GOT3 (cell line): ENCODE measurements at places on chromosomes 2 and 18.

DNA sequence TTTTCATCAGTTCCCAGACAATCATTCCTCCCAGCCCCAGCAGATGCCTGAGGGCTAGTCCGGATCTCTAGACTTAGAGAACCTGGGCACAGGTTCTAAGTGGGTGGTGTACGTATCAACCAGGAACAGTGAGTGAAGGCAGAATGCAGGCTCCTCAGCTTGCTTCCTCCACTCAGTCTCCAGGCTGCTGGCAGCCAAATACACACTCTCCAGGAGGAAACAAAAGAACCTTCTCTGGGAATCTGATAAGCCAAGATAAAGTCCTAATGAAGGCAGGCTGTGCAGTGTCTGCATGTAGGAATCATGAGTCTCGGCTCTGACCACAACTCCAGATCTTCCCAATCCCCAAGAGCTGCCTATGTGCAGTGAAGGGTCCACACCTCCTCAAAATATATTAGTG lies 245.7 kb downstream of the SP3 start:
- DNase-seq, result no peak

- no peak for DNase-seq
These were observed 19.0 kb downstream of the RHOB start for GRCh38 chr2:20465716-20466394.

DNA sequence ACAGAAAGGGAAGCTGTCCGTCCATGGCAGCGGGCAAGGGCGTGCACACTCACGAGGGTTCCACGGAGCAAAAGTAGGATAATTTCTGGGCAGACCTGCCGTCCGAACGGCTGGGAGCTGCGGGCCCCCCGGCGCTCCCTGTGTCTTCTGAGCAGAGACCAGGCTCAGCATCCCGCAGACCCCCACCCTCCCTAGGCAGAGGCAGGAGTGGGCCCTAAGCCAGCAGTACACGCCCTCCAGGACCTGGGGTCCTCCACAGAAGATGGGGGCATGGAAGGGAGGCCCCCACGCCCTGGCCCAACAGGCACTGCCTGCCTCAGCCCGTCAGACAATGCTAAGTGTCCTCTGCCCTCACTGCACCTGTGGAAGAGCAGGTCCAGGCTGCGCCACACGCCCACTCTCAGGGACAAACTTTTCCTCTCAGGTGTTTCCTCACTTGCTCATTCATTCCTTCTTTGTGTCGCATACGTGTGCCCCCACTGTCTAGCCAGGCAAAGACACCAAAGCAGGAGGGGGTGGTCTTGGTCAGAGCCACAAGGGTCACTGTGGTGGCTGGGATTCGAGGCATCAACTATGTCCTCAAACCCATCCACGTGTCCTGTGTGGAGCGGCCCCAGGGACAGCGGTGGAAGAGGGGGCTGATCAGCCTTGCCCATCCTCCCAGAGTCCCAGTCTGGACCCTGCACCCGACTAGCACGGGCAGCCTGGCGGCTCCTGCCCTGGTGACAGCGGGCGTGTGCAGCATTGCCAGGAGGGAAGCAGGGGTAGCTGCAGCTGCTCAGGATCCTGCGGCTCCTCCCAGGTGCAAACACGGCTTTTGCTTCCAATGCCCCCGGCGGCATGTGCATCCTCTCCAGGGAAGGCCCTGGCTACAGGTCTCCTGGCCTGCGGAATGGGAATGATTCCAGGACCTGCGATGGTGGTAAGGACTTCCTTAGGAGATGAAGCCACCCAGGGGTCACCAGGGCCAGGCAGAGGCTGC lies 2.4 kb upstream of the GPC1 start:
- no peak for DNase-seq

DNA sequence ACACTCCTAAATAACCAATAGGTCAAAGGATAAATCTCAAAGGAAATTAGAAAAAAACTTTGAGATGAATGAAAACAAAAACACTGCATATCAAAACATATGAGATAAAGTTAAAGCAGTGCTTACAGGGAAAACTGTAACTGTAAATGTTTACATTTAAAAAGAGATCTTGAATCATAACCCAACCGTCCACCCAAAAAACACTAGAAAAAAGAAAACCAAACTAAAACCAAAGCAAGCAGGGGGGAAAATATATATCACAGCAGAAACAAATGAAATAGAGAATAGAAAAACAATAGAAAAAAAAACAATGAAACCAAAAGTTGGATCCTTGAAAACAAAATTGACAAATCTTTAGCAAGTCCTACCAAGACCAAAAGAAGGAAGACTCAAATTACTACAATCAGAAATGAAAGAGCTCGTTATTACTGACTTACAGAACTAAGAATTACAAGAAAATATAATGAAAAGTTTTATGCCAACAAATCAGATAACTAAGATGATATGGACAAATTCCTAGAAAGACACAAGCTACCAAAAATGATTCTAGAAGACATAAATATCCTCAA lies 65.6 kb downstream of the TLK1 start:
- no peak for DNase-seq

DNA sequence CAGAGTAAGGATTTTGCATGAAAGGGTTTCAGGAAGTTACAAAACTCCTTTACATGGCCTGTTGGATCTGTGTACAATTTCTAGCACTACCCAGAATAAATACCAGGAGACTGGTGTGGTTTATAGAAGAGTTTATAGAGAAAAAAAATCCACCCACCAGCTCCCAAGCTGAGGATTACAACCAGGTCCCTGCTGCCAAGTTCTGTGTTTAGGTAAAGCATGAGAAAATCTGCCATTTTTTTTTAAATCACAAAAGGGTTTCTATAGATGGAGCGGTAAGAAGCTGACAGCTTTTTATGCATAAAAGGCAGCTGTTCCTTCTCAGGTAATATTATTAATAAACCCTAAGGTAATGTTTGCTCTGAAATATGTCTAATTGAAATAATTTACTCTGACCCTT lies 545.4 kb upstream of the ZEB2 start:
- no peak for DNase-seq

GRCh38 chr2:36578343-36579296 lies 19.3 kb downstream of the FEZ2 start:
- DNase-seq, result no peak

DNA sequence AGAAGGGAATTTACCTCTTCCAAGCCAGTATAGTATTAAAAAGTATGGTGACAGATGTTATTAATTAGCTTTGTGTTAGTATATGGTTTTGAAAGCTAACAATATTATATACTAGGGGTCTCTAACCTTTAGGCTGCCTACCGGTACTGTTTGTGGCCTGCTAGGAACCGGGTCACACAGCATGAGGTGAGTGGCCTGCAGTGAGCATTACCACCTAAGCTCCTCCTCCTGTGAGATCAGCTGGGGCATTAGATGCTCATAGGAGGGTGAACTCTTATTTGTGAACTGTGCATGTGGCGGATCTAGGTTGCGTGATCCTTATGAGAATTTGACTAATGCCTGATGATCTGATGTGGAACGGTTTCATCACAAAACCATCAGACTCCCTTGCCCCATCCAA lies 583.4 kb upstream of the CDH2 start:
- DNase-seq, result no peak

DNA sequence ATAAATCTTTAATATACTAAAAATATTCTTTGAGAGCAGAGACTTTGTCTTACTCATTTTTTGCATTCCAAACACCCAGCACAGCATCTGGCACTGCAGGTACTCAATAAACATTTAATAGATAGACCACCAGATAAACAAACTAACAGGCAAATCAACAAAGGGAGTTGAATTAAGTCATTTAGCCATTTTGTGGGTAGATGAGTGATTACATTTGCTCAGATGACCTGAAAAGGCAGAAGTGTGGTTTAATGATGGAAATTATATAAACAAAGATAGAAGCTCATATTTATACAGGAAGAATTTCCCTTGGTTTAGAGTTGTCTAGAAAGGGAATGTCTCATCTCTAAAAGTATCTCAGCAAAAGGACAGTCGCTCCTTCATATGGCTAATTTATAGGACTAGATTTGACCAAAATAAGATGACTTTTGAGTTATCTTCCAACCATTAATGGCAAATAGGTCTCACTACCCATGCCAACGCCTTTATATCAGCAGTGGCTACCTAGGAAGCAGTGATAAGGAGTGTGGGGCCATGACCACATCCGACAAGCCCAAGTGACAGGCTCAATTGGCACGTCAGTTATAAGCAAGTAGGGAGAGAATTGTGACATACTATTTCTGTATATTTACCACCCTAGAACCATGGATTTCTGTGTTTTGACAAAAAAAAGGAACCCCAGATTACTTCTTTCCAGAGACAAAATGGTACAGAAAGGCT lies 173.5 kb downstream of the ATAD2B start:
- DNase-seq, result no peak

DNA sequence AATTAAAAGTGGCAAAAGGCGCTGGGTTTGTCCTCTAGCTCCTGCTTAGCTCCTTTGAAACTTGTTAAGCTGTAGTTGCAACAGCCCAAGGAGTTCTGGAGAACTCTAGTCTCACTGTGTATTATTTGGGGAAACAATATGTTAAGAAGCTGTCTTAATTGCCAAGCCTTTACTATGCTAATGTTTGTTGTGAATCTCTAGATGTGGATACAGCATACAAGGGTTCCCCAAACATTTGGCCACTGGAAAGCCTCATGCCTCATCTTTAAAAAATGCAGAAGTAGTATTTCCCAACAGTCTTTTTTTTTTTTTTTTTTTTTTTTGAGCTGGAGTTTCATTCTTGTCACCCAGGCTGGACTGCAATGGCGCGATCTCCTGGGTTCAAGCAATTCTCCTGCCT lies 236.7 kb downstream of the PRKCE start:
- no peak for DNase-seq

DNA sequence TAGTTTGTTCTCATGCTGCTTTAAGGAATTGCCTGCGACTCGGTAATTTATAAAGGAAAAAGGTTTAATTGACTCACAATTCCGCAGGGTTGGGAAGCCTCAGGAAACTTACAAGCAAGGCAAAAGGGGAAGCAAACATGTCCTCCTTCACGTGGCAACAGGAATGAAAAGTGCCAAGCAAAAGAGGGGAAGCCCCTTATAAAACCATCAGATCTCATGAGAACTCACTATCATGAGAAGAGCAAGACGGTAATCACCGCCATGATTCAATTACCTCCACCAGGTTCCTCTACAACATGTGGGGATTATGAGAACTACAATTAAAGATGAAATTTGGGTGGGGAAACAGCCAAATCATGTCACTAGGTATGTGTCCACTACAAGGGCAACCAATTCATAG lies 53.9 kb downstream of the MAP4K3 start:
- no peak for DNase-seq

- DNase-seq, result no peak
These were observed 890.2 kb upstream of the VRK2 start for GRCh38 chr2:57156231-57156924.

DNA sequence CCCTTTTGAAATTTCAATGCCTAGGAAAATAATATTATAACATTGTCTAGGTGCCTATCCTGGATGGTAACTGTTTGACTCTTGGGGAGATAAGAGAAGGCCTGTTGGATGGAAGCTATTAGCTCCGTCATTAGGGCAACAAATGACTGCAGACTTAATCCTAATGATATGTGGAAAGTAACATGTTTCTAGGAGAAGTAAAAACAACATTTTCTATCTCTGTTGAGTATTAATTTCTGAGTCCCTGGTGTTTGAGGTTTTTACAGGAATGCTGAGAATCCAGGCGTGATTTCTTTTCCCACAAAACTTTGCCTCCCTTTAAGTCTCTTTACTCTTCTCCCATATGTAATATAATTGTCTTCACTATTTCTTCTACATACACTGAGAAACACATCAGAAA lies 159.1 kb downstream of the GALNT1 start:
- DNase-seq, result no peak

DNA sequence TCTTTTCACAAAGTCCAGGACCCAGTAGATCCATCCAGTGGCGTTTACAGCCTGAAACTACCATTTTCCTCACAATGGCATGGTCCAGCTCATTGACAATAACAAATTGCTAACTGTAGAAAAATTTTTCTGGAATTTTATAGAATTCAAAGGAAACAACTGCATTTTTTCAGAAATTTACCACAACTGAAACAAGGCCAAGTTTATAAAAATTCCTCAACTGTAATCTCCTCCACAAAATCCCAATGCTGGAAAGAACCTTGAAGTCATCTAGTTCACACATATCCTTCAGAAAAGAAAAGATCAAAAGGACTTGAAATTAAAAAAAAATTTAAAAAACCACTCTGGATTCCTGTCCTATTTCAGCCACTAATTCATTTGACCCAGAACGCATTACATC lies 226.0 kb upstream of the CTAGE1 start:
- DNase-seq, result no peak

GRCh38 chr2:128662051-128662471 lies 343.4 kb upstream of the HS6ST1 start:
- no peak for DNase-seq

GRCh38 chr2:178211943-178212342 lies 17.6 kb downstream of the OSBPL6 start:
- no peak for DNase-seq

DNA sequence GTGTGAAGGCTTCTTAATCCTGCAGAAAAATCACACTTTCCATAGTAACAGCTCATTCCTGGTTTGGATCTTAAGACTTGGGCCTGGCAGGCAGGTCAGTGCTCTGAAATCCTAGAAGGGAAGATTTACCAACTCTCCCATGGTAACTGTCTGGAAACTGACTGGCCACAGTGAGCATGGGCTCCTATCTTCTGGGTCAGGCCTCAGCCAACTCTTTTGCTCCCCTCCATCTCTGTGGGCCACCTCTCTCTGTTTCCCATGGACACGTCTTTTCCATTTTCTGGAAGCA lies 86.7 kb downstream of the ACAA2 start:
- DNase-seq, result no peak

DNA sequence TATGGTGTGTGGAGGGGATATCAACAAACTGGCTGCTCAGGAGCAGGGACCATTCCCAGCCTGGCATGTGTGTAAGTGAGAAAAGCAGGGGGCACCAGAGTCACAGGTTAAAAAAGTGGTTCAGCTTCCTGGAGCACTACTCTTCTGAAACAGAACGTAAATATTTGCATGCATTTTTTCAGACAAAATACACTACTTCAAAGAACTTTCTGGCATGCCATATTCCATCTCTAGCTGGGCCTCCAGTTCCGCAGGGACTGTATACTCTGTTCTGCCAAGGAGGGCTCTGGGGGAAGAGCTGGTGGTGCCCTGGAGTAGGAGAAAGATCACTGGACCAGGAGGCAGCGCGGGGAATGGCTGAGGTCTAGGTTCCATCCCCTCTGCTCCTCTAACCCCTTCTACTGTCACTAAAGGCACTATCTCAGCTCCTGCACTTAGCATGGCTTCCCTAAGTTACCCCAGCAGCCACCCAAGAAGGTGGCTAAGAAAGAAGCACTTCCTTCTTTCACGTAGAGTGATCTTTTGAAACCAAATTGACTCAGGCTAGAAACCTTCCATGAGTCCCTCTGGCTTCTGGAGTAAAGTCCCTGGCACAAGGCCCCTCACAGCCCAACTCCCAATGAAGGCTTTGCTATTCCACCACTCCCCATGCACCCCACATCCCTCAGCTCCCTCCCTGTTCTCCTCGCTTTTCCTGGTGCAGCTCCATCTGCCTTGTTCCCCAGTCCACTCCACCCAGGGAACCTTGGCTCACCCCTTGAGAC lies 57.6 kb upstream of the CABLES1 start:
- DNase-seq, result no peak

- DNase-seq, result no peak
These were observed 71.0 kb downstream of the EVA1A start for GRCh38 chr2:75489721-75490120.
